Left renal pelvis (tissue), 4 donors: ENCODE measurements at places on chromosomes 6 and 20. TPM values are rescaled to one million over a fixed set of nuclear protein-coding genes. Genes with fewer than 3 reads are reported as not detected.

The TFAP2B gene
- polyA plus RNA-seq: 14.2 TPM

DNA sequence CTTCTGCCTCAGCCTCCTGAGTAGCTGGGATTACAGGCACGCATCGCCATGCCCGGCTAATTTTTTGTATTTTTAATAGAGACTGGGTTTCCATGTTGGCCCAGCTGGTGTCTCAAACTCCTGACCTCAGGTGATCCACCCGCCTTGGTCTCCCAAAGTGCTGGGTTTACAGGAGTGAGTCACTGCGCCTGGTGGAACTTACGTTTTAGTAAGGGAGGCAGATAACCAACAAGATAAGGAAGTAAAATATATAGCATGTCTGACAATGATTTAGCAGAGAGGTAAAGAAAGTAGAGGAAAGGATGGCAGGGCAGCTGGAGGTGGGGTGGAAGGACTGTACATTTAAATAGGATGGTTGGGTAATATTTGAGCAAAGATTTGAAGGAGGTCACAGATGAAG is 12.8 kb upstream of the MYMX start:
- no peak for DNase-seq

- DNase-seq: no peak
These were observed 4.7 kb upstream of the DNAJC5 start for GRCh38 chr20:63890201-63890576.

DNA sequence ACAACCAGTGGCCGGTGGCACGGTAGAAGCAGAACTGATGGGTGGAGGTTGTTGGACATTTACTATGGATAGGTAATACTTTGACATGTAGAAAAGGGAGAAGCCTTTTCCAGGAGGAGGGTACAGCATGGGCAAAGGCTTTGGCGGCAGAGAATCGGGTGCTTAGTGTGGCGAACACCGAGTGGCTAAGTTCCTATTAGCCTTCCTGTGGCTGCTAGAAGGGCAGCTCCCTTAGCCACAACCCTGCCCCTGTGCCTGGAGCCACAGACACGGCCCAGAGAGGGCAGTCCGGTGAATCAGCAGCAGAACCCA is 37.9 kb upstream of the TGM2 start:
- DNase-seq: no peak

DNA sequence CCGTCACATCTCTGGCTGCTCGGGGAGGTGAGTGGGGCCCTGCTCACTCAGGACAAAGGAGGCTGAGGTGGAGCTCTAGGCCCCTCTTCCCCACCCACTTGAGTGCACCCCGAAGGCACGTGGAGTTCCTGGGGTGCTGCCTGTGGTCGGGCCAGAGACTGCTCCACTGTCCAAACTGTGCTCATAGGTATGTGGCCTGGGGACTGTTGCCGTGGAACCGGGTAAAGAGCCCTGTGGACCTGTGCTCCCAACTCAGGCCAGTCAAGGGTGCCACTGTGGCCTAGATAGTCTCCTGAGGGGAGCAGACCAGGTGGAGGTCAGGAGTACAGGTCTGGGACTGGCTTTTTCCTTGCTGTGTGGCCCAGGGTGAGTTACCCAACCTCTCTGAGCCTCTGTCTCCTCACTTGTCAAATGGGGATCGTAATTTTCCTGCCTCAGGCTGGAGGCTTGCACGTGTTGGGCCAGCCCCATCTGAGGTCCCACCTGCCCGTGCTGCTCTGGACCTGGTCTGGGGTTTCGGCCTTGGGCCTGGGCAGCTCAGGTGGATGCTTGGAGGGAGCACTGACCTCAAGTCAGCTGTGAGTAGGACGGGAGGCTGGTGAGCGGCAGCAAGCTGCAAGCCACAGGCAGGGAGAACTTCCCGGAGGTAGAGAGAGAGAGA is 12.4 kb upstream of the NPBWR2 start:
- no peak for DNase-seq

The GSTA1 gene
- polyA plus RNA-seq: 10.9 TPM

GRCh38 chr20:33549229-33549999 is 59.5 kb downstream of the CBFA2T2 start:
- DNase-seq: no peak

DNA sequence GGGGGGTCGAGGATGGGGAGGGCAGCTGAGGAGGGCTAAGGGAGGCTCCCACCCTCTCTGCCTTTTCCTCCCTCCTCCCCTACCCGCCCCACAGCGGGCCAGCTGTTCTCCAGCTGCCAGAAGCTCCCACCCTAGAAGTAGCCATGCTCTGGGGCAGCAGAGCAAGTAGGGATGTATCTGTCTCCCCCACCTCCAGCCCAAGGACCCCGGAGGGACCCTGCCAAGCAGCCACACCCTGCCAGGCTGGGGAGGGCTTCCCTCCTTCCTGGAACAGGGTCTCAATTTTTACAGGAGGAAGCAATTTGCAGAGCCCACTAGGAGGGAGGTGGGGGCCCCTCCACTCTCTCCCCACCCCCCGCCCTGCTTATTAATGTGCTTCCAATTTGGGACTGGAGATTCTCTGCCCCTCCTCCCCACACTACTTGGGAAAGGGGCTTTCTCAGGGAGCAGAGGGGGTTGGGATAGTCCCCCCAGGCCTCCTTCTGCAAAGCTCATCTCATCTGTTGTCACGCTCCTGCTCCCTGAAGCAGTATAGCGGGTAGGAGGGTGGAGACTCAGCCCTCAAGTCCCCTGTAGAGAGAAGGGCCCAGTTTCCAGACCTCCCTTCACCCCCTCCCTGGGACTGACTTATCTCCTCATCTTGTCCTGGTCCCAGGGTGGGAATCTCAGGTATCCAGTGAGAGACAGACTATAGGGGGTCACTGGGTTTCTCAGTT is 4.5 kb downstream of the TEAD3 start:
- DNase-seq: no peak

The COL19A1 gene
- 2.7 TPM for polyA plus RNA-seq

The CNR1 gene
- polyA plus RNA-seq: 0.99 TPM

- no peak for DNase-seq
These were observed 50.0 kb downstream of the SRC start for GRCh38 chr20:37395921-37396415.

- no peak for DNase-seq
These were observed 42.9 kb upstream of the SPACA1 start for GRCh38 chr6:88004707-88005106.

- DNase-seq: no peak
These were observed 44.9 kb upstream of the PKHD1 start for GRCh38 chr6:52132292-52132691.

GRCh38 chr6:49072146-49072545 is 390.9 kb downstream of the MMUT start:
- no peak for DNase-seq

- DNase-seq: no peak
These were observed 350.8 kb upstream of the RSPO3 start for GRCh38 chr6:126767711-126768110.
